ENCODE measurements at places on chromosomes 1 and 21.

DNA sequence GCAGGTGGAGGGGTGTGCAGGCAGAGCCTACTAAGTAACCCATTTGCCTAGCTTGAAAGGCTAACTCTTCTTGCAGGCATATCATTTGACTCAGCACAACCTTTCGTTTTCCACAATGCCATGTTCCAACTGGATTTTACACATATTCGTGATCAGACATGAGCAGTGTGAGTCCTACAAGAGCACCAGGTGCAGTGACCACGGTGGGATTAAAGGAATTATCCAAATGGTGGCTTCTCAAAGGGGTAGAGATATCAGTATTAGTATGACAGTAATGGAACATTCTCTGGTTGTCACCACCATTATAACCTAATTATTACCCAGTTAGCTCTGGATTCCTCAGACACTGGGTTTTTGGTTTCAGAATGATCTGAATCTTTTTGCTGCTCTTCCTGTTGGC is 323.5 kb downstream of the LMO4 start:
- DNase-seq = no peak

- DNase-seq = peak; percentile 32
Observed at GRCh38 chr1:160416369-160416768, 16.0 kb downstream of the VANGL2 start.

- DNase-seq = peak; percentile 34
Observed at GRCh38 chr1:18949686-18950400, 6.6 kb downstream of the IFFO2 start.

GRCh38 chr1:151839457-151840403 is at the start of gene C2CD4D:
TSS of gene C2CD4D (minus strand) at chr1:151839820. CDS start at chr1:151838989, 831 bp downstream.
- DNase-seq = no peak

GRCh38 chr1:14907416-14907815 is 246.1 kb upstream of the TMEM51 start:
- DNase-seq = no peak

DNA sequence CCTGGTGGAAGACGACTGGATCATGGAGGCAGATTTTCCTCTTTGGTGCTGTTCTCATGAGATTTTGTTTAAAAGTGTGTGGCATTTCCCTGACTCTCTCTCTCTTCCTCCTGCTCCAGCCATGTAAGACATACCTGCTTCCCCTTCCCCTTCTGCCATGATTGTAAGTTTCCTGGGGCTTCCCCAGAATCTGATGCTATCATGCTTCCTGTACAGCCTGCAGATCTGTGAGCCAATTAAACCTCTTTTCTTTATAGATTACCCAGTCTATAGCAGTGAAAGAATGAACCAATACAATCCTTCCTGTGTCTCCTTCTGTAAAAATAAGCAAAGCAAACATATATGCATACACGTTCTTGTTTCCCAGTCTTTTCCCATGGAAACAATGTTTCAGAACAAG is 273.2 kb downstream of the DYRK1A start:
- no peak for DNase-seq

DNA sequence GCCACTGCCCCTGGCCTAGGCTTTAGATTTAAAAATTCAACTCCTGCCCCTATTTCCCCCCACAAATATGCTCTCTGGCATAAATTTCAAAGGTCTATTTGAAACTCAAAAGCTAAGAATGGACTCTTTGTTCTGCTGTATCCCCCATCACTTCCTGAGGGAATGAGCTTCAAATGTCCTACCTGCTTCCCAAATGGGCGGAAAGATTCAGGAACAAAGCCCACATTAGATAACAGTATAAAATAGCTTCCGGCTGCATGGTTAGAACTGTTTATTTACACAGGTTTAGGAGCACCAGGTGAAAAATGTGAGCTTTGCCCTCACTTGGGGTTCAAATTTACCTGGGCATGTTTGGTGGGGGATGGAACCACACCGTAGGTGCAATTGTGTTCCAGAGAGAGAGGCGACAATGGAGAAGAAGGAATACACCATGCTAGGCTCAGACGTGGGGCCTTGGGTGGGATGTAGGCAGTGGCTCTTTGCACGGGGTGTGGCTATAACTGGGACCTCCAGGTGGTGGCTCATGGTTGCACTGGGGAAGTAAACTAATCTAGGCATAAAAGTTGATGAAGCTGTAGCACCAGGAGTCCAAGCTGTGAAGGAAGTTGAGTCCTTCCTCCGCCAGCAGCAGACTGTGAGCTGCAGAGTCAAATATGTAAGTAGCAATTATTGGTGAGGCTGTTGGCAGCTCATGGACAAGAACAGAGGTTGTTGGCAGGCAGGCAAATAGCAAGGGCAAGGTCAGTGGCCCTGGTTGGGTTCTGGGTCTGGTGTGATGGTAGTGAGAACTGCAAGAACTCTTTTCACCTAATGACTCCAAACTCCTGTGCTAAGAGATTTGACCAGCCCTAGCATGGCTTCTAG is 41.5 kb upstream of the SRSF10 start:
- DNase-seq = no peak

Data from inflammatory macrophage (primary cell).